CD8-positive, alpha-beta memory T cell (primary cell): ENCODE measurements at places on chromosomes 1 and 21. TPM values are rescaled to one million over a fixed set of nuclear protein-coding genes. Genes with fewer than 3 reads are reported as not detected.

Gene SELL
- 48.5 TPM for total RNA-seq

Gene DESI2
- 32.9 TPM for total RNA-seq

Gene FAM163A
- total RNA-seq, result not detected

Gene CD48
- total RNA-seq, result 234 TPM

Gene ALX3
- not detected for total RNA-seq

Gene VSIG8
- total RNA-seq, result not detected

Gene SLC25A34
- total RNA-seq, result 0.93 TPM
